Muscle of leg (tissue), 16 donors: ENCODE measurements at places on chromosomes 6 and 20. TPM values are rescaled to one million over a fixed set of nuclear protein-coding genes. Genes with fewer than 3 reads are reported as not detected.
A peak's percentile ranks its signal among the peaks of the same experiment; 100 is the strongest.

DNA sequence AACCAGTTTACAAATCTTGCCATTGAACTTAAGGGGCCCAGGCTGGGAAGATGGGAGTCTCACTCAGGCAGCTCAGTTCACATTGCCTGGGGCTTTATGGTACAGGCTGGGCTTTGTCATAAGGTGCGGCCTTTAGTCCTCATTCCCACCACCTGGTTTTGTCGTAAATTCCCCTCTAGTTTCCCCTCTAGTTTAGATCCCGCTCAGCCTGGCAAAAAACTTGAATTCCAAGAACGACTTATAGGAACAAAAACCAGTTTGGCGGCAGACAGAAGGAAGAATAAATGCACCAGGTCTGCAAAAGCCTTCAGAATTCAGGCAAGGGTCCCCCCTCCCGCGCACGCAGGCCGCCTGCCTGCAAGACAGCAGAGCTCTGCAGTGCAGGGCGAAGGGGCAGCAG is 4.1 kb downstream of the BMP7 start:
- DNase-seq, result peak; percentile 82

GRCh38 chr20:32636821-32637220 is 36.9 kb downstream of the C20orf203 start:
- no peak for DNase-seq

DNA sequence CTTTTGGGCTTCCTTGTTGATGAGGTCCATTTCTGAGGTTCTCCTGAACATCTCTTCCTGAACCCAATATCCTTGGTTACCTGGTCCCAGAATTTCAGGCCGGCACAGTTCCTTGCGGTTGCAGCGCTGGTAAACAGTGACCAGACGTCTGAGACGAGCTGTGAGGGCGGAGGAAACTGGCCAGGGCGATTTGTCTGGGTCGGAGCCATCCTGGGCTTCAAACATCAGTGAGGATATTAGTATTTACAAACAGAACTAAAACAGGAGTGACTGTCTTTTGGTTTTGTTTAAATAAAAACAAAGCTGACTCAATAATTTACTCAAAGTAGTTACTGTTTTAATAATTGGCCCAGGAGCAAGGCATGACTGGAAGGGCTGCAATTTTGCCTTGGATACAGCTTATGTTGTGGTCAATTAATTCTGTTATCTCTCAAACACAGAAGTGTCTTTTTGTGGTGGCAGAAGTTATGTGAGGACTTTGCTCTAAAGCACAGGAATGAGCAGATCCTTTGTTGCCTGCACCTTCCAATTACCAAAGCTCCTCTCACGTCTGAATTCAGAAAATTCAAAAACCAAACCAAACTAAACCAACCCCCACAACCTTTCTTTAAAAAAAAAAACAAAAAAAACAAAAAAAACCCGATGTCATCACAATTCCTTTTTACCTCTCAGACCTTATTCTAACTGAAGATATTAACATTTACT is 58.7 kb upstream of the EMILIN3 start:
- no peak for DNase-seq

DNA sequence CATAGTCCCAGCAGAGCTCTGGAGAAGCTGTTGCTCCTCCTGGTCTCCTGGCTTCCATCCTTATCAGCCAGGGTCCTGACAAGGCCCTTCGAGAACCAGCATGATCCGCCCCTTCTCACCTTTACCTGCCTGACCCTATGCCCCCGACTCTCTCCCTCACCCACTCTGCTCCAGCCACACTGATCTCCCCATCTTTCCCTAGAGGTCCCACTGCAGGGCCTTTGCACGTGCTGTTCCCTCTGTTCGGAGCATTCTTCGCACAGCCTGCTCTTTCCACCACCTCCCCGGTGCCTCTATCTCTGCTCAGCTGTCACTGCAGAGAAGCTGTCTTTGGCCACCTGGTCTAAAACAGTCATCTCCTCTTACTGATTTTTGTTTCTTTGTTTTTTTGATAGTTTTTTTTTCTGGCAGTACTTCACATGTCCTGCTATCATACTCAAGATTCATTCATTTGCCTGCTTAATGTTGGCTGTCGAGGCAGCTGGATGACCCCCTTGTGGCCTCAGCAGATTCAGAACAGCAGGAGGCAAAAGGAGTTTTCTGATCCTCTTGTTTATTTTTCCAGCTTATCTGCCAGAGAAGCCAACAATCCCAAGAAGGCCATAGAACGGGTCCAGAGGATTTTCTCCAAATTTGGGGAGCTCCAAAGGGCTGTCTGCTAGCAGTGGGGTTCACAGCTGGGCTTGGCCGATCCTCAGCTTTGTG is 1.6 kb upstream of the PTGIS start:
- DNase-seq, result peak; percentile 87

DNA sequence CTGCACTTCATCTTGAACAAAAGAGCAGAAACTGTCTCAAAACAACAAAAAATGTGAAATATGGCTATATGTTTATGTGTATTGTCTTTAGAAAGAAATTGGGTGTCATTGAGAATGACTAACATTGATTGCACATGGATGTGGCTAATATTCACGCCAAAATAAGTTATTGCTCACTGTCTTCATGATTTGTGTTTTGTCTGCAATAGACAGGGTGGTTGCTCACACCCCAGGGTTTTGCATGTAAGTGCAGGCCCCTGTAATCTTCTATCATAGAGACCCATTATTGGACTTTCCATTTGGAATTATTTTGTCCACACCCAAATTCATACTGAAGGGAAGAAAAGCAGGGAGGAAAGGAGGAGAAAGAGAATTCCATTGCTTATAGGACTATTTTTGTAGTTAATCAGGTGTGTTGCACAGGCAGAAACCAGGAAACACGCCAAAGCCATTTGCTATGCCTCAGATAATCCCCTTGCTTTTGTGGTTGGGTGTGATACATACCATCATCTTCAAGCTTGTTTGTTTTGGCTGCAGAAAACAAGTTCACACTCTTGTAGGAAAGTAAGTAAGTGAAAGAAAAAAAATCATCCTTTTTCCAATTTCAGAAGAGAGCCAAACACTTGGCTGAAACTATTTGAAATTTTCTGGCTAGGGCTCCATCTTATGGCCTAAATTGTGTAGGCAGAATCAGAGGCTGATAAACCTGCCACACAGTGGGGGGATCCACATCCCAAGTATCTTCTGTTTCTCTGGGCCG is 214.1 kb downstream of the COL12A1 start:
- peak; percentile 89 for DNase-seq

Gene LIN28B
- 0.05 TPM for polyA plus RNA-seq

- no peak for DNase-seq
Observed at GRCh38 chr6:170062209-170062914, 228.5 kb downstream of the DLL1 start.

DNA sequence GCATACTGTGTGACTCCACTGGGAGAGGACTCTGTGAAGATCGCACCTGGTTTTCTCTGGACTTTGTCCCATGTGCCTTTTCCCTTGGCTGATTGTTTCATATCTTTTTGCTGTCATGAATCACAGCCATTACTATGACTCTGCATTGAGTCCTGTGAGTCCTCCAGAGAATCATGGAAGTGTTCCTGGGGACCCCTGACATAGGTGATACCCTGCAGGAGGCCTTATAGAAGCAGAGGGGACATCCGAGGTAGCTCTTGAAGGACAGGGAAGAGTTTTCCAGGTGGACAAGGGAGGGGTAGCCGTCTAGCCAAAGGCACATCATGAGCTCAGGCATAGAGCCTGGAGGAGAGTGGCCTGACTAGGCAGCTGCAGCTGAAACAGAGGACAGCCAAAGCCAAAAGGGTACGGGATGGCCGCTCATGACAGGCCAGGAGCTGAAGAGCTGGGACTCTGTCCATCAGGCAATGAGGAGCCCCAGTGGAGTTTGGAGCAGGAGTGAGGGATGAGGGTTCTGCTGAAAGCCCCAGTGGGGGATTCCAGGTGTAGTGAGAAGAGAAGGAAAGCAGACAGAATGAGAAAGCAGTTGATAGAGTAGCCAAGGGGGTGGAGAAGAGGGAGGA is 86.6 kb upstream of the TOX2 start:
- DNase-seq, result no peak

- peak; percentile 99 for DNase-seq
Observed at GRCh38 chr6:24666641-24667377, at the start of the genes ACOT13 and TDP2. Gene ACOT13, plus strand, starts transcription at chr6:24667077. Its CDS starts 187 bp downstream, at chr6:24667264. Gene TDP2, minus strand, starts transcription at chr6:24666899. Its CDS starts 37 bp downstream, at chr6:24666862.

Gene PRRT1
- 1.2 TPM for polyA plus RNA-seq

DNA sequence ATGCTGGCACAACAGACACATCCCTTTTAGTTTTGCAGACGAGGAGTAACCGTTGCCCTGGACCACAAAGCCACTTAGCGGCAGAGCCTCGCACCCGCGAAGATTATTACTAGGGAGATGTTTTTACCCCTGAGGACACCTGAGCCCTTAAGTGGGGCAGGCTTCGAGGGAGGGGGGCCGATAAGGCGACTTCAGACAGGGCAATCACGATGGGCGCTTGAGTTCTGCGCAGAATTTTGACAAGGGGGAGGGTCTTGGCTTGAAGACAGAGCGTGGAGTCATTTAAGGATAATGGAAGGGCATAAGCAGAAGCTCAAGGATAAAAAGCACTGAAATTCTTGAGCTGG is 650 bp upstream of the TTK start:
- peak; percentile 64 for DNase-seq

Gene STMND1
- not detected for polyA plus RNA-seq

GRCh38 chr20:38838326-38838725 is 32.8 kb downstream of the PPP1R16B start:
- DNase-seq, result no peak

- peak; percentile 63 for DNase-seq
Observed at GRCh38 chr20:50980851-50981713, 22.5 kb downstream of the MOCS3 start.

Gene CLDN20
- 0.60 TPM for polyA plus RNA-seq

GRCh38 chr20:54742193-54742592 is 266.8 kb downstream of the DOK5 start:
- no peak for DNase-seq

DNA sequence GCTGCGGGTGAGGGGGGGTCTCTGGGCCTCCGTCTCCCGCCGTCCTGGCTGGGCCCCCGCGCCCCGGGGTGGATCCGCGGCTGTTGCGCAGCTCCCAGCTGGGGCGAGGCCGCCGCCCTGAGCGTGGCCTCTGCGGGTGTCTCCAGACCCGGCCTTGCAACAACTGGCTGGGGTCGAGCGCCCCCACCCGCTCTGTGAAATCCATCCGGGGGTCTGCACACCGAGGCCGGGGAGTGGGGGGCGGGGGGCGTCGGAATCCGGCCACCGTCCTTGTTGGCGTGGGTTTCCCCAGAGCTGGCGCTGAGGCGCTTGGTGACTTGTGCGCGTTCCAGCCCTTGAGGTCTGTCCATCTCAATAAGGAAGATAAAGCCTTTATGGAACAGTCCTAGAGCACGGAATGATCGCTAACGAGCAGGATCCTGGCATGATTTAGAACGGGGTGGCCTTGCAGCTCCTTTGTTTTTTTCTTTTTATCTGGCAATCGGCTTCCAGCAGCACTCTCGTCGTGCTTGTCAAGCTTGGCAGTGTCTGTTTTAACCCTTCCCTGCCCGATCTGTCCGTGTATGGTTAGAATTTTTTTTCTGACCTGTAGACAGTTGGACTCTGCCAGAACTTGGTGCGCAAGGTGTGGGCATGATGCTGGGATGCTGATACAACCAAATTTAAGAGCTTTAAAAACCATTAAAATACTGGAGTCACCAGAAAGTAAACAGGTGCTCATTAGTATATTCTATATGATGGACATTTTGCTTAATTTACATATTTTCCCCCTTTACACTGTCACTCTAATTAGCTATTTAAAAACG is 675 bp downstream of the DSTN start:
- peak; percentile 79 for DNase-seq

Gene TPX2
- polyA plus RNA-seq, result 36.7 TPM

Gene CYP21A2
- polyA plus RNA-seq, result 0.57 TPM

GRCh38 chr6:147639279-147639678 is 130.8 kb downstream of the SAMD5 start:
- DNase-seq, result no peak

DNA sequence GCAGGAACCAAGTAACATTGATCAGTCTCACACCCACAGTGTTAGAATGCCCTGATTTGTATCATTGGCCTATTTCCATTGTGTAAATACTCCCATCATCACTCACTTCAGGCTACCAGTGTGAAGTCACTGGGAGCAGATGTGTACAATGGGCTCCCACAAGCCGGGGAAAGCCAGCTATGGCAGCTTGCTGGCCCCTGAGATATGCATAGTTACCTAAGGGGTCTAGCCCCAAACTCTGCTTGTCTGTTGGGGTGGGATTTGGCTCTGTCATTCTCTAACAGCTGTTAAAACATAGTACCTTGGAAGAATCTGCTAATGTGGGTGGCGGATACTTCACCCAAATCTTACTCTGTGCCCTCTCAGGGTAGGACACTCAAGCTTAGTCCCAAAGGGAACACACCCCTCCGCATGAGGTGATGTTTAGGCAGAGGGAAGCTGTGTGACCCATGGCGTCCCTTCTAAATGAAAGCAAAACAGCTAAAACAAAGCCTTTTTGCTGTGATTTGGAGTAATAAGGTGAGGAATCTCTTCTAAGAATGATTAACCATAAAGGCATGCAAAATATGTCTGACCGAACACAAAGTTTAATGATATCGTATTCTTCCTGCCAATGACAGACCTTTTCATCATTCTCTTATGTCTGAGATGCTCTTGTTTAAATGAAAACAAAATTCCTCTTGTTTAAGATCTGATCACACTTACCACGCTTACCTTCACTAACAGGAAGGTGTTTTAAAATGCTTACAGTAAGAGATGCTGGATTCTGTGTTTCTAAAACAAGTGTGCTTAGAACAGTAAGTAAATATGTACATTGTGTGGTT is 45.9 kb upstream of the PXDC1 start:
- DNase-seq, result peak; percentile 52

- peak; percentile 18 for DNase-seq
Observed at GRCh38 chr6:156068881-156069280, 613.2 kb upstream of the NOX3 start.

Gene REM1
- polyA plus RNA-seq, result 3.6 TPM

- DNase-seq, result no peak
Observed at GRCh38 chr20:10490706-10491105, 55.6 kb downstream of the SLX4IP start.

- DNase-seq, result peak; percentile 97
Observed at GRCh38 chr6:26216886-26217713, 129.9 kb downstream of the HFE start.

DNA sequence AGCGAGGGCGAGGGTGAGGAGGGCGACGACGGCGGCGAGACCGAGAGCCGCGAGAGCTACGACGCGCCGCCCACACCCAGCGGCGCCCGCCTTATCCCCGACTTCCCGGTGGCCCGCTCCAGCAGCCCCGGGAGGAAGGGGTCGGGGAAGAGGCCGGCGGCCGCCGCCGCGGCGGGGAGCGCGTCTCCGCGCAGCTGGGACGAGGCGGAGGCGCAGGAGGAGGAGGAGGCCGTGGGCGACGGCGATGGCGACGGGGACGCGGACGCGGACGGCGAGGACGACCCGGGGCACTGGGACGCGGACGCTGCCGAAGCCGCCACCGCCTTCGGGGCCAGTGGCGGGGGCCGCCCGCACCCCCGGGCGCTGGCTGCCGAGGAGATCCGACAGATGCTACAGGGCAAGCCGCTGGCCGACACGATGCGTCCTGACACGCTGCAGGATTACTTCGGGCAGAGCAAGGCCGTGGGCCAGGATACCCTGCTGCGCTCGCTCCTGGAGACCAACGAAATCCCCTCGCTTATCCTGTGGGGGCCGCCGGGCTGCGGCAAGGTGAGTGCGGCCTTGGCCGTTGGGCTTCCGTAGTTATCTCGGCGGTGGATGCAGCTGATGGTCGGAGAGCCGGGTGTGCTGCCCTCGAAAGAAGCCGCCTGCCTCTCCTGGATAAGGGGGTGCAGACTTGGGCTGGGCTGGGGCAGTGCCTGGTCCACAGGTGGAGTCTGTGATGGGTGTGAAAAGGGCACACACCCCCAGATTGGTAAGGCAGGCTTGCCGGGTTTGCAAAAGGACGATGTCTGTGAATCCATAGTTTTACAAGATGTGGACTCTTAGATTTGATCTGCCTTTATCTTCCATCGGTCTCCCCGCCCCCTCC is 938 bp downstream of the WRNIP1 start:
- DNase-seq, result peak; percentile 71
